Activated CD4-positive, CD25-positive, alpha-beta regulatory T cell treated with anti-CD3 and anti-CD28 coated beads, Interleukin-2, amount 50 U/mL, for 16 hours (primary cell): ENCODE measurements at places on chromosomes 13 and 19.

- no peak for DNase-seq
These were observed 550.7 kb upstream of the SLITRK5 start for GRCh38 chr13:87120476-87120875.

DNA sequence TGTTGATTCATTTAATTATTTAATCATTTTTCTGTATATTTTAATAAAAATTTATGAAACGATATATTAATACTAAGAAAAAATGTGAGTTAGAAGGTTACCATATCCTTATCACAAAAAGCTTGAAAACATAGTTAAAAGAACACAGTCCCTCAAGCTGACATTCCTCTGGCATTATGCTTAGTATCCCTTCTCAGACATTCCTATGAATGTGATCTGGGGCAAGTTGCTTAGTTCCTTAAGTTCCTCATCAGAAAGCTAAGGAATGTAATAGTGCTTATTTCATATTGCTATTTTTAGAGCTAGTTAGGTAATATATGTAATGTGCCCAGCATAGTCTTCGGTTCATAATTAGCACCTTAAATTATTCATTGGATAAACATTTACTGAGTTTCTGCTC is 122.8 kb downstream of the MTUS2 start:
- DNase-seq = no peak

DNA sequence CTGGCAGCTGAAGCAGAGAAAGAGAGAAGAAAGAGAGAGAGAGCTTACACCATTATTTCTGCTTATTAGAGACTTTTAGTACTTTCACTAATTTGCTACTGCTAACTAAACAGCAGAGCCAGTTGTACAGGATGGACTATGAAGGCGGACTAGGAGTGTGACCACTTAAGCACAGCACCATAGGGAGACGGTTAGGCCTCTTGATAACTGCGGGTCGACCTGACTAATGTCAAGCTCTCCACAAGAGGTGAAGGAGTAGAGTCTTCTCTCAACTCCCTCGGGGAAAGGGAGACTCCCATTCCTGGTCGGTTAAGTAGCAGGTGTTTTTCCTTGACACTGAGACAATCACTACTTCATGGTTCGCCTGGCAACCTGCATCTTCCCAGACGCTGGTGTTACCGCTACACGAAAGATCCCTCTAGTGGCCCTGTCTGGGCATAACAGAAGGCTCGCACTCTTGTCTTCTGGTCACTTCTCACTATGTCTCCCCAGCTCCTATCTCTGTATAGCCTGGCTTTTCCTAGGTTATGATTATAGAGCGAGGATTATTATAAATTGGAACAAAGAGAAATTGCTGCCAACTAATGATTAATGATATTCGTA is 5.3 kb upstream of the PSG7 start:
- DNase-seq = no peak

- no peak for DNase-seq
These were observed 817.5 kb upstream of the SLC10A2 start for GRCh38 chr13:103883698-103884097.

GRCh38 chr13:76148926-76149325 is 512.8 kb downstream of the LMO7 start:
- no peak for DNase-seq
